ENCODE measurements at places on chromosomes 2 and 18.

GRCh38 chr18:59306640-59307039 is 11.8 kb downstream of the CPLX4 start:
- no peak for DNase-seq

DNA sequence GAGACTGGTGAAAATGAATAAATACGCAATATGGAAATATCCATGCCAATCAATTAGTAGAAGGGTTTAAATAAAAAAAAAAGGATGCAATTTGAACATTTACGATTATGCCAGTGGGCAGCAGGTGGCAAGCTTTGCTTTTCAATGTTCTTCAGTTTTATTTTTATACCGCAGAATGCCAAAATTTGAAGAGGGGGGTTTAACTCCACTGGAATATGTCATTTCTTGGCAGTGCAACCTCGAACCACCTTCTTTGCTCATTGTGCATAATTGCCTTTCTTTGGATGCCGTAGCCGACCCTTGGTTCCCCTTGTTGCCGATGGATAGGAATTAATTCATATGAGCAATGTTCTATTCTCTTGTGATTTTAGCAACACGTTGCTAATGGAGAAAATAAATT is 88.0 kb downstream of the LTBP1 start:
- DNase-seq = no peak

GRCh38 chr18:39205565-39206195 is 1640.1 kb upstream of the CELF4 start:
- no peak for DNase-seq

GRCh38 chr2:9440058-9440727 is 16.7 kb downstream of the CPSF3 start:
- no peak for DNase-seq

DNA sequence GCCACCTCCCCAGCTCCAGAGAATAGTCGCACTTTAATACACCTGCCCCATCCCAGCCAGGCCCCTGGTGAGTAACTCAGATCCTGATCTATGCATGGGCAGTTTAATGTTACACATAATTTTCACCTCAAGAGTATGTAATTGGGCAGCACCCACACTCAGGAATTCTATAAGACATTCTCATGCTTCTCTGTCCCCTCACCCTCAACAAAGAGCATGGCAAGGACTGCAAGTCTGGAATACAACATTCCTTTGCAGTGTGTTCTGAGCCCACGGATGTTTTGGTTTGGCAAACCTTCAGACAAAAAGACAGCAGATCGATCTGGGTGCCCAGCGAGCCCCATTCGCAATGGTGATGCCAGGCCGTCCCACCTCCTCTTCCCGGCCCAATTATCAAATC is 4.9 kb upstream of the SLC14A1 start:
- DNase-seq = no peak

GRCh38 chr2:170766693-170767092 is 3.5 kb upstream of the ERICH2 start:
- no peak for DNase-seq

- DNase-seq = no peak
Measured at GRCh38 chr2:59308108-59308507, 1067.0 kb upstream of the FANCL start.

DNA sequence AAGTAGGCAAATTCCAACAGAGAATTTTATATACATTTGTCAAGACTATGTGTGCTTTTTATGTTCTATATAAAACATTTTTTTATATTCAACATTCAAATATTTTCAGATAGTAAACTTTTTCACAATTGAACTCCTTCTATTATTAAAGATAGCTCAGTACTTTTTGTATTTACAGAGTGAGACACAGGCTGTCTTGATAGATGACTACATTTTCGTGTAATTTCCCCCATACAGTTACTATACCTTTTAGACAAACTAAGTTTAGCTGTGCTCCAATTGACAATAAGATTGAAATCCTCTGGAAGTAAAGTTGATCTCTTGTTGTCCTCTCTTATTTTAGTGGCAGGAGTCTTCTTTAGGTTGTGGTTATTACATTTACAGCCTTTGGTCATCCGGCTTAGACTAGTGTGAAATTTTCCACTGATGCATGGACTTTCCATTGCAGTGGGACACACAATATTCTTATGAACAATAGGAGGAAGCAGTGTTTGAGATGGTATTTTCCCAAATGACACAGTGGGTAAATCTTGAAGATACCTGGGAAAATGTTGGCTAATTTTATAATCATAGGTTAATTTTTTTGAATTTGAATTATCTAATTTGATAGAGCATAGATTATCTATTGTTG is 21.0 kb downstream of the ZSWIM2 start:
- no peak for DNase-seq

GRCh38 chr2:86274265-86274917 is 63.0 kb downstream of the REEP1 start:
- no peak for DNase-seq

- DNase-seq = no peak
Measured at GRCh38 chr2:3659447-3660432, 1.7 kb downstream of the ALLC start.

DNA sequence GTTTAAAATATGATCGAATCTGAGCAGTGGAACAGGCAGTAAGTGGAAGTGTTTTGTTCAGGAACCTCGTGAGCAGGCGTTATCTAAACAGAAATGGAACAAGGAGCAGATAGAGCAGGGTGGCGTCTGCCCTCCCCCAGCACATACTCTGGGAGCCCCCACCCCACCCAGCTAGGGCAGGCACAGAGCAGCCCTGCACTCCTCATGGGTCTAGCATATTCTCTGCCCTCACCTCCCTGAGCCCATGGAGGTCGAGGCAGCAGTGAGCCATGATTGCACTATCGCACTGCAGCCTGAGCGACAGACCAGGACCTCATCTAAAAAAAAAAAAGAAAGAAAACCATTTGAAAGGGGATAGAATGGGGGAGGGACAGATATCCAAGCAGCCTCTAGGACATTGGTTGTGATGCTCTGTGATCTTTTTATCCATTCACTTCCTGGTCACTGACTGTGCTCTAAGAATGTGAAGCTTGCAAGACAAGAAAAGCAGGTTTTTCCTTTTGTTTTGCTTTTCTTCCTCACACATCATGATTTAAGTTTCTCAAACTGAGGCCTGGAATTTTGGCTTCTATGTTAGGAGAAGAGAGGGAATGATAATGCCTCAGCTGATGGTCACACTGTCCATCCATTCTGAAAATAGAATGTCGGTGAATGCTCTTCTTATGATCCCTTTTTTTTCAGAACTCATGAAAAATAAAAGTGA is 3.1 kb downstream of the MLPH start:
- no peak for DNase-seq

- no peak for DNase-seq
Measured at GRCh38 chr18:68611311-68611710, 103.6 kb downstream of the TMX3 start.

DNA sequence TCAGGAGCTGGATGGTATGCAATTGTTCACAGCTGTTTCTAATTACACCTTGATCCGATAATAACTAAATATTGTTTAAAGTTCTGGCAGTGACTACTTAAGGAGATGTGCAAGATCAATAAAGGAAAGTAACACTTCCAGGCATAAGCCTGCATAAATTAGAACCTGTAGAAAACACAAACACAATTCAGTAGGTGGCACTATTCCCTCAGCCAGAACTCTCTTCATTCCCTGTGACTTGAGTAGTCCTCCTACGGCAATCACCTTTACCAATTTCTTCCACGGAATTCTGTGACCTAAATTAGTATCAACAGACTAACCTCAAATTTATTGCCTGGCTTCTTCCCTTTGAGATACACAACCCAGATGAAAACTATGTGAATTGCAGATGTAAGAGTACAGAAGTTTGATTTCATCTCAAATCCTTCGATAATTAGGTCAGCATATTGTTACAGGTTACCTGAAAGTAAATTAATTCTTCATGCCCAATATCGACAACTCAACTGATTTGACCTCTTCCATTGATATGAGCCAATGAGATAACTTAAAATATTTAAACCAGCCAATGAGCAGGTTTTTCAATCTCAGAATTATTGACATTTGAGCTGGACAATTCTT is 137.8 kb downstream of the PID1 start:
- no peak for DNase-seq

DNA sequence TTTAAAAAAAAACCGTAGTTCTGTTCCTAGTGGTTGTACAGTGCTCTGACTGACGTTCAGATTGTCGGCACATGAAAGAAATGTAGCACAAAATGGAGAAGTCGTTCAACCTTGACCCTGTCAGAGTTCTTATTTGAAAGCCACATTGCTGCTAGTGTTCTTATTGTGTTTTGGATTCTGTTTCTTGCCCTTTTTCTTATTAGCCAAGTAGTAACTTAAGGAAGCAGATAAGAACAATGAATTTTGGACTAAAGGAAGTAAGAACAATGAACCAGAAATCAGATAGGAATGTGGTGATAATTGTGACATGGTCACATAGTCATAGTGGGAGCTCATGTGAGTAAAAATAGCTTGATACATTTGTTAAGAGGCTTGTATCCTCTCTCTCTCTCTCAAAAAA is 45.9 kb downstream of the RPIA start:
- no peak for DNase-seq

DNA sequence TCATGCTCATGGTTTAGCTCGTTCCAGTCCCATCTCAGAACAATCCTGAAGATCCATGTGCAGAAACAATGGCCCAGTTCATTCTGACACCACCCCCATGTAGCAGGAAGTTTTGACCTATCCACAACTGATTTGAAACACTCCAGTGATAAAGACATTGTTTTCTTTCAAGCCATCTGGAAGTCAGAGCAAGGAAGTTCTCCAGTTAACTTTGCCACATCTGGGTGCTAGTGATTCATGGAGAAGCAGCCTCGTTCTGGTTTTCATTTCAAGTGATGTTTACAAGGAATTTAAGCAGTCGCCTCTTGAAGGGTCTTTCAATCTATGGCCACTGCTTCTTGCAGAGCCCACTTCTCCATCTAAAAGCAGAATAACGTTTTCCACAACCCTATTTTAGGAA is 36.6 kb upstream of the TWIST2 start:
- no peak for DNase-seq

- DNase-seq = no peak
Measured at GRCh38 chr2:62785810-62786597, 80.5 kb downstream of the EHBP1 start.

GRCh38 chr2:47336259-47337238 is 66.4 kb upstream of the MSH2 start:
- no peak for DNase-seq

DNA sequence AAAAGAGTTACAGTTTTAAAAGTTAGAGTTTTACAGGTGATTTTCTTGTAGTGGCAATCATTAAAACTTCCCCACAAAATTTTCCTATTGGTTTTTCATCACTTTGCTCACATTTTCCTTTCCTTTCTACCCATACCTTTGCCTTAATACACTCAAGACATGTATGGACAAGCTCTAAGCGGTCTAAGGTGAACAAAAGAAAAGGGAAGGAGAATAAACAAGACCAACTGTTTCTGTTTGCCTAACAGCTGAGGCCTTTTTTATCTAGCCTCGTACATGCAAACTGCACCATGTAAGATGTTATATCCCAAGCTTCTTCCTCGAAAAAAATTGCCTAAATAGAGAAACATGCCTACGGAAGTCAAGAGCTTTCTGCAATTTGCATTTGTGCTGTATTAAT is 33.9 kb upstream of the TBC1D8 start:
- DNase-seq = no peak

DNA sequence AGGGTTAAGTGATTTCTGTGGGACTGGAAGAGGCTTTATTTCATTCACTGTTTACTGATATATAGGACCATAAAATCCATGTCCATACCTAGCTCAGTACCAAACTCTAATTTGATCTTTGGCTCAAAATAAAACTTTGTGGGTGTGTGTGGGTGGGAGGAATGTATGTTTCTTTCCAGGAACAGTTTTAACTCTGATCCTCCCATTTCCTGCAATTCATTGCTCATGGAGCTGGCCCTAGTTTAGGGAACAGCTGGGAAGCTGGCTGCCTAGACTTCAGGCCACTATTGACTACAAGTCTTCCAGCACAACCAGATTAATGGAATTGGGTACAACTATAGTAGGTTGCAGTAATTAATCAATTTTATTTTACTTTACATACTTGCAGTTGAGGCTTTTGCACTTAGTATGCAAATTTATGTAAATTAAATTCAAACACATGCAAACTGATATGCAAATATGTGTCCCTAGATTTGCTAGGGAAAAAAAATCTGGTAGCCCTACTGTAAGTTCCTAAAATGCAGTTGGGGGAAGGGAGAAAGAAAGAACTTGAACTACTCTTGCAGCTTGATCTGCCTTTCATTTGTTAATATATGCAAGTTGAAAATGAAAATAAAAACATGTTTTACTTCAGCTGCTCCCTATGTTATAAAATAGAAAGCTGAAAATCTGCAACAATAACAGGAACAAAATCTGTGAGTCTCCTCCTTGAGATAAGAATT is 1070.3 kb upstream of the CELF4 start:
- no peak for DNase-seq

- DNase-seq = no peak
Measured at GRCh38 chr18:68489013-68489792, 225.7 kb downstream of the TMX3 start.

DNA sequence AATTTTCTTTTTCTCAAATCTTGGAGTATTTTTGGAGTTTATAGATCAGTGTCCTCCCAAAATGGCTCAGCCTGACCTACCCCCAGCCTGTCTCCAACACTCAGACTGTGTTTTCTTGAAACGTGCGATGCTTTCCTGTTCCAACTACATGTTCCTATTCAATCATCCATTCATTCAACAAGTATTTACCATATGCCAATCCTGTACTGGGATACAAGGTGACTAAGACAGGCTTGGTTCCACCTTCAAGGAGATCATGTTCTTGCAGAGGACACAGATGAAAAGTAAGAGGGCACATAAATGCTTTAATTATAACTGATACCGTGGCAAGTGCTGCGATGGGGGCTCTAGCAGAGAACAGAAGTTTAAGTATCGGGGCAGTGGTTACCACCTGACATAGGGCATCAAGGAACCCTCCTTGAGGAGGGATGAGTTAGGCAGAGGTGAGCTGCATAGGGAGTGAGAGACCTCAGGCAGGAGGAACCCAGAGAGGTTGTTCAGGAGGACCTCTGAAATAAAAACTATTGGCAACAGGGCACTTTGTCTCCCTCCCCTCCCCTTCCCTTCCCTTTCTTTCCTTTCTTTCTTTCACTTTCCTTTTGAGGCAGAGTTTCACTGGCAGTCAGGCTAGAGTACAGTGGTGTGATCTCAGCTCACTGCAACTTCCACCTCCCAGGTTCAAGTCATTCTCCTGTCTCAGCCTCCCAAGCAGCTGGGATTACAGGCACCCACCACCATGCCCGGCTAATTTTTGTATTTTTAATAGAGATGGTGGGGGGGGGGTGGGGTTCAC is 469.0 kb downstream of the EPHA4 start:
- DNase-seq = no peak

DNA sequence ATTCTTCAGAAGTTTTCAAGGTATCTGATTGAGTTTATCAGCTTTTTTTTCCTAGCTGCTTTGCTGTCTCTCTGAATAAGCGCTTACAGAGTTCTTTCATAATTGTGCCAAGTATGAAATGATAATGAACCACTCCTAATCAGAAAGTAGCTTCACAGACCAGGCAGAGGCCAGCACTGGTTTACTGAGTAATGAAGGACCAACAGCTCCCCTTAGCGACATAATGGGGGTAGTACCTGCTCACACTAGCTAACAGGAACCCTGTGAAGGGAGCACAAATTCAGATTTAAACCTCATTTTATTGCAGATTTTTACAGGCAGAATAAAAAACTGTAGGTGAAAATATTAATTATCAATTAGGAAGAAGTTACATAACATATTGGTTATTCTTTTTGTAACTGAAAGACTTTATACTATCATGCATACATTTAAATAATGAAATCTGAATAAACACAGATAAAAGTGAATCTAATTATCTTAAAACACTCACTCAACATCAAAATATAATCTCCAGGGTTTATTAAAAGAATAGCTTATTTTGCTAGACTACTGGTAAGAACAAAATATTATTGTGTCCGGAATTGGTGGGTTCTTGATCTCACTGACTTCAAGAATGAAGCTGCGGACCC is 53.7 kb upstream of the LRRC30 start:
- no peak for DNase-seq

Measured in stimulated activated CD4-positive, alpha-beta T cell treated with anti-CD3 and anti-CD28 coated beads, Interleukin-12 subunit alpha, Interleukin-12 subunit beta, amount 100 ng/mL, for 4 hours (primary cell).